PC-3 (cell line): ENCODE measurements at places on chromosomes 3 and 15.
A peak's percentile ranks its signal among the peaks of the same experiment; 100 is the strongest.

GRCh38 chr15:32871883-32872282, 154.1 kb downstream of the GREM1 start:
- no peak for DNase-seq

DNA sequence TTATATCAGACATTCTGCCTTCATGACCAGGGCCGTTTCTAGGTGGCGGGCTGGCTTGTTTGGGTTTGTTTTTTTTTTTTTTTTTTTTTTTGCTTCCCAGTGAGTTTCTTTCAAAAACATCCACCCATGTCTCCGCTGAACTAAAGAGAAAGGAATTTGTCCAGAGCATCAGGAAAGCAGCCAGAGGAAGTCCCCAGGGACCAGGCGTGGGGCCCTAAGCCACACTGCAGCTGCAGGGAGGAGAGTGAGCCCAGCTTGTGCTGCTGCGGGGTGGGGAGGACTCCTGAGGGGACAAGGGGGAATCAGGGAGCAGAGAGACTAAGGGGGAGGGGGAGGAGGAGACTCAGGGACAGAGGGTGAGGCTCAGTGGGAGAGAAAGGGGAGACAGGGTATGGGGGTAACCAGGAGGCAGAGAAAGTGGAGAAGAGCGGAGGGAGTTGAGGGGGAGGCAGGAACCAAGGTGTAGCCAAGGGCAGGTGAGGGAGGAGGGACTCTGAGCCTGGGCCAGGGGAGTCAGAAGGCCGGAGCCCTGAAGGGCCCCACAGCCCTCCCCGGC, 49.5 kb downstream of the CYP11A1 start:
- peak; percentile 11 for DNase-seq

DNA sequence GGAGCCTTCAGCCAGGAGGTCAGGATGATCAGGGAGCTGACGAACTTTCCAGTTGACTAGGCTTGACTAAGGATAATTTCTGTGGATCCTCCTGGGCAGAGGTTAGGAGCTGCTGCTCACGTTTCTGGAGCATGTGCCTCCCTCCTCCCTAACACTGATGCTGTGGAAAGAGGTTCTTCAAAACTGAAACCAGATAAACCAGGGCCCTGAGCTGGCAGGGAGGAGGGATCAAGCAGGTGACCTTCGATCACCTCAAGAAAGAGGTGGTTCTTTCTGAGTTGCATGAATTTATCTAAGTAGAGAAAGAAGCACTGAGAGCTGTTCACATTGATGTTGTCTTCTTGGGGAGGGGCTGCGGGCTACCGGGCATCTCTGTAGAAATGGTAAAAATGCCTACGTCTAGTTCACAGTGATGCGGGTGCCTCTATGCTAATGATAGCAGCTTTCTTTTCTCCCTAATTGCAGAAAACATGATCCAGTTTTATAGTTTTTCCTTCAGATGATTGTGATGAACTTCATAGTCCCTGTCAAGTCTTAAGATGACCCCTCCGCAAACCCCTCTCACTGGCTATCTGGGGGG, 332.7 kb upstream of the LRRFIP2 start:
- DNase-seq, result no peak

DNA sequence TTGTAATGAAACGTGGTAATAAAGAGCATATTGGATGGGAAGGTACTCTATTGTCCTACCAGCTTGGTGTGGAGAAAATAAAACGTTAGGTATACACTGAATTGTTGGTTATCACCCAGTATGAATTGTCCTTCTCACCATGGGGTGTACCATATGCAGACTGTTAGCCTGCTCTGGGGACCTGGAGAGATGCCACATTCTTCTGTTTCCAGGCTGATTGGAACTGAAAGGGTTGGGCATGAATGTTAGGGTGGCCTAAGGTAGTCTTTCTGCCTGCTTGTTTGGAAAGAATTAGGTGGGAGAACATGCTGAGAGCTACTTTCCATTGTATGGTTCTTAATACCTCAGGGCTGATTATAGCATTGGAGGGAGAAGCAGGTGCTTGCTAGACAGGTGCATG, 340.6 kb downstream of the PTPRG start:
- no peak for DNase-seq

DNA sequence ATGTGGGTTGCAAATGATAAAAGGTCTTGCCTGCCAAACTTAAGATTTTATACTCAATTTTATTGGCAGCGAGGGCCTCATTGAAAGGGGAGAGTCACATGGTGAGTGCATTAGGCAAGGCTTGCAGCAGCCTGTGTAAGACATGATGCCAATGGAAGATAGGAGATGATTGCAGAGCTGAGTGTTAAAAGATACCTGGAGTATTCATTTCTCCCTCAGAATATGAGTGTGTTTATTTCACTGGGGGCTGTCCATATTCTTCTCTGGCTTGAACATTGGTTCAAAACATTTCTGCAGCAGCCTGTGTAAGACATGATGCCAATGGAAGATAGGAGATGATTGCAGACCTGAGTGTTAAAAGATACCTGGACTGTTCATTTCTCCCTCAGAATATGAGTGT, 165.2 kb upstream of the NUDT16 start:
- DNase-seq, result peak; percentile 7

DNA sequence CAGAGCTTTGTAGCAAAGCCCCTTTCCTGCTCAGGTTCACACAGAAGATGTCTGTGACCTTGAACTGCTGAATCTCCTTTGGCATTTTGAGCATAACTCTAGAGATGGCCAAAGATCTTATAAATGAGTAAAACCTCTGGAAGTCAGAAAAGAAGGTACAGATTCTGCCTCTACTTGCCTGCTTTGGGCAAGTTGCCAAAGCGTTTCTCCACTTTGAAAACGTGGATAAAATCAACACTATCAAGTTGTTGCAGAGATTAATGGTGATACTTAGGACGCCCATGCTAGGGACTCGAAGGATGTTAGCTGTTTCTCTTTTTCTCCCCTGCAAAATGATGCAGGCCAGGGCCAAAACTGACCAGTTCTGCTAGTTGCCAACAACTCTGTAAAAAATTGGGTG, 68.0 kb upstream of the CMTM7 start:
- no peak for DNase-seq

- DNase-seq, result no peak
Measured at GRCh38 chr15:31811641-31812040, 218.7 kb upstream of the CHRNA7 start.

GRCh38 chr15:48636511-48636910, 9.0 kb downstream of the FBN1 start:
- DNase-seq, result no peak

DNA sequence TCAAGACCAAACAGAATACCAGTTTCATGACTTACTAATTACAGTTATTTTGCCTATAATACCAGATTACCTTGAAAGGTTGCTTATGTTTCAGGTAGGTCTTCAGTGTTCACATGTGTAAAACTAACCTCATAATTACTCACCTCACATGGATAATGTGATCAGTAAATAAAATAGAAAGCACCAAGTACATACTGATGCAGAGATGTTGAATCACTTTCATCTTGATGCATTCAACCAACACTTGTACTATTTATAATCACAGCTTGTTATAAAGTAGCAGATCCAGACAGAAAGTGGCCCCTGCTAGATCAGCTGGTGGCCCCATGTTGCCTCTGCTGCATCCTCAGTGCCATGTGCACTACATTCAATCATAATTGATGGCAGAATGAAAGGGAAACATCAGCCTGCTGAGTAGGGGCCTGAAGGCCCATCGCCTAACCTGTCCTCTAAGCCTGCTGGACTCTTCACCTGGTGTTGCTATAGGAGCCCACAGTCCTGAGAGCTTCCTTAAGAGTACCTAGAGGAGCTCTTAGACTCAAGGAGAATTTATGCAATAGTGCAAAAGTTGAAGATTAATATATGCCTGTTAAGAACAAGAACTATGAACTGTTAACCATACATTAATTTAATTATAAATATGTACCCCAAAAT, 154.3 kb downstream of the PLCL2 start:
- peak; percentile 49 for DNase-seq

DNA sequence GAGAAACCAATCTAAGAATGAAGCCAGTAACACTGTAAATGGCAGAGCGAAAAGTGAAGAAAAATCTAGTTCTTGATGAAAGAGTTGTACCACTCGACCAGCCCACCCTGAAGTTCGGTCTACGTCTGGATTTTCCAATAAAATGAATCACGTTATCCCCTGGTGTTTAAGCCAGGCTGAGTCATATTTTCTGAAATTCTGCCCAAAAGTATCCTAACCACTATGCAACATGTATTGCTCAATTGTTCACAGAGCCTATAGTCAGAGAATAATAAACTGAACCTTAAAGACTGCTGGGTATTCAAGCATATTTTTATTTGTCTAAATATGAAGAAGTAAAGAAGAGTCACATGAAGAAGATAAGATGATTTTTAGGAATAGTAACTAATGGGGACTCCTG, 245.7 kb downstream of the FGF12 start:
- DNase-seq, result peak; percentile 83

DNA sequence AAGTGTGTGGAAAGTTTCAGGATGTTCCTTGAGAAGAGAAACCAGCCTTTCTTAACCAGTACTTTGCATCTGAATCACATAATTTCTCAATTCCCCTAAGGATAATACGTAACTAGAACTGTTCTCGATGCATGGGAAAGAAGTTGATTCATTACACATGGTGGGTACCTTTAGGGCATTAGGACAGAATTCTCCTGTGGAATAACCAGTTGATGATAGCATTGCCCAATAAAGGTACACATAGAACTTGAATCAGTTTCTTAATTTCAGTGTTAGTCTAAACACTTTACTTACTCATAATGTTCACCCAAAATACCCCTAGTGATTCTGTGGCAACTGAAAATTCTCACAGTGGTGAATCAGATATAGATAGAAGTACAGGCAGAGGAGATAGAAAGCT, 1030.9 kb downstream of the ROBO1 start:
- no peak for DNase-seq

- DNase-seq, result no peak
Measured at GRCh38 chr15:84750583-84751092, 2.2 kb downstream of the ZNF592 start.

GRCh38 chr3:150469931-150470740, 62.0 kb downstream of the TSC22D2 start:
- DNase-seq, result peak; percentile 95

GRCh38 chr3:29515451-29515850, 234.6 kb downstream of the RBMS3 start:
- peak; percentile 67 for DNase-seq

DNA sequence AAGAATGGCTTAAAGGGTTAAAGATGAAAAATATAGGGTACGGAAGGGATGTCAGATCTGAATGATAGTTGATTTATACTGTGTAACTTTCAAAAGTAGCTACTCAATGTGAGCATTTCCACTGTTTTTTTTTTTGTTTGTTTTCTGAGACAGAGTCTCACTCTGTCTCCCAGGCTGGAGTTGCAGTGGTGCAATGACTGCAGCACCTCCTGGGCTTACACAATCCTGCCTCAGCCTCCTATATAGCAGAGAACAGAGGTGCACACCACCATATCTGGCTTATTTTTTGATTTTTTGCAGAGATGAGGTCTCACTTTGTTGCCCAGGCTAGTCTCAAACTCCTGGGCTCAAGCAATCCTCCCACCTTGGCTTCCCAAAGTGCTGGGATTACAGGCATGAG, 9.9 kb upstream of the PXK start:
- no peak for DNase-seq

- peak; percentile 21 for DNase-seq
Measured at GRCh38 chr3:86594838-86595237, 396.1 kb downstream of the VGLL3 start.
